Heart left ventricle (tissue), 16 donors: ENCODE measurements at places on chromosomes 6 and 20. TPM values are rescaled to one million over a fixed set of nuclear protein-coding genes. Genes with fewer than 3 reads are reported as not detected.

CTAGE9 gene
- not detected for total RNA-seq

SEL1L2 gene
- not detected for total RNA-seq

GRCh38 chr6:107862383-107862782 lies 38.3 kb upstream of the SCML4 start:
- H3K4me1 ChIP-seq = no peaks in the 10 kb centered on the region
- no peak overlapping the region for H3K27ac ChIP-seq
- H3K27me3 ChIP-seq = no peaks in the 10 kb centered on the region
- DNase-seq = no peak
- no peaks in the 10 kb centered on the region for H3K36me3 ChIP-seq

GRCh38 chr6:136503303-136504029 lies 46.8 kb downstream of the MAP7 start:
- H3K36me3 ChIP-seq = no peaks in the 10 kb centered on the region
- no peak for DNase-seq
- no peak overlapping the region for H3K4me3 ChIP-seq
- no peaks in the 10 kb centered on the region for H3K27me3 ChIP-seq
